Pericardium fibroblast (primary cell): ENCODE measurements at places on chromosomes 5 and 9. TPM values are rescaled to one million over a fixed set of nuclear protein-coding genes. Genes with fewer than 3 reads are reported as not detected.

The PCDHGC4 gene
- 0.23 and 0.26 TPM in 2 replicates for total RNA-seq

The RFK gene
- 14.4 and 16.6 TPM in 2 replicates for total RNA-seq

The F12 gene
- 0.47 and 2.2 TPM in 2 replicates for total RNA-seq

The MARCOL gene
- not detected in 2 replicates for total RNA-seq

The DMRTA1 gene
- total RNA-seq = 0.12 and 0.17 TPM in 2 replicates

The LHX6 gene
- total RNA-seq = not detected in 2 replicates

The DAB2IP gene
- total RNA-seq = 11.7 and 32.5 TPM in 2 replicates

The MZB1 gene
- not detected in 2 replicates for total RNA-seq

The ENG gene
- 74.1 and 186 TPM in 2 replicates for total RNA-seq

The ZNF300 gene
- total RNA-seq = 2.6 and 4.6 TPM in 2 replicates

The FAM120A gene
- total RNA-seq = 59.2 and 63.8 TPM in 2 replicates

The HTR1A gene
- total RNA-seq = not detected in 2 replicates

The CDX1 gene
- total RNA-seq = 0.12 and 0.60 TPM in 2 replicates

The FAXDC2 gene
- 6.7 and 13.7 TPM in 2 replicates for total RNA-seq

The GDF9 gene
- under 0.01 TPM in 2 replicates for total RNA-seq

The RANBP17 gene
- 4.7 and 12.0 TPM in 2 replicates for total RNA-seq

The PCDHB9 gene
- total RNA-seq = 0.23 and 0.43 TPM in 2 replicates

The SLC46A2 gene
- not detected in 2 replicates for total RNA-seq
